ENCODE measurements at places on chromosomes 6 and 20.

DNA sequence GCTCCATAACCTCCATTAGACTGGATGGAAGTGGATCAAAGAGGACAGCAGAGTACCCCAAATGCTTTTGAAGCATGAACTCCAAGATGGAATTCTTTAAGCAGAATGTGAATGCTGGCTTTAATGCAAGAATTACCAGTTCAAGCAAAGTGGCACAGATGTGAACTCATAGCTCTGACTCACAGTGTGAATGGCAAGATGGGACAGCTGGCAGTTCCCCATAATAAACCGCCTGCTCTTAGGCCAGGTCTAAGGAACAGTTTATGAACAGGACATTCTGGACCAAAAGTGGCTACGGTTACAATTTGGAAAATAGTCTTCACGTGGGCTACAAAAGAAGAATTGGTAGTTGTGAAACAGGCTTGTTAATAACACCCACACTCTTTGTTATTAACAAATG, 76.5 kb downstream of the SPTLC3 start:
- DNase-seq = no peak

- no peak for DNase-seq
These were observed 199.9 kb upstream of the PRDM1 start for GRCh38 chr6:105886066-105886813.

GRCh38 chr6:134379599-134379998, 61.7 kb upstream of the SGK1 start:
- DNase-seq = no peak

DNA sequence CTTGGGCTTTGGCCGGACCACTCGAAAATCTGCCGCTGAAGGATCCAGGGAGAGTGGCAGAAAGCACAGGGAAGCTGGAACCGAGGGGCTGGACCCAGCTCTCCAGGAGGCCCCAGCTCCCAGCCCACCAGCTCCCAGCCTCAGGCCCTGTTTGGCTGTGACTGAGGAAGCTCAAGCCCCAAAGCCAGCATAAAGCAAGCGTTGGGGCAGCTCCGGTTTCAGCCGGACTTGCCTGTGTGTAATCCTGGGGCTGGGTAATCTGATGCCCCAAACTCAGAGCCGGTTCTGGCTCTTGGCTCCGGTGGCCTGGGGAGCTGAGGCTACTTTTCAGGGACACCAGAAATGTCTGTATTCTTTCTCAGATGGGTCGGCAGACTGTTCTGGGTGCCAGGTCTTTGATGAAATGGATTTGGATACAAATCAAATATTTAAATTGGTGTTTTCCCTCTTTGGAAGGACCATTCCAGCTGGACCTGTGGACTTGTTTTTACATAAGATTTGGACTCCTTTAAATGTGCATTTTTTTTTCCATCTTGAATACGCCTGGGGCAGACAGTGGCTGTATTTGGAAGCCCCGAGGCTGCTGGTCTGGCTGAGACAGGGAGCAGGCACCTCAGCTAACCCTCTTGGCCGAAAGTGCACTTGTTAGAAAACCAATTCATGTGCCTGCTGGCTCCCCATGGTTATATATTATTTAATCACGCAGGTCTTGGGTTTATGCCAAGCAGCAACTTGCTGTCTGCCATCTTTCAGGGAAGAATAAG, 29.7 kb downstream of the RPP40 start:
- DNase-seq = no peak

- DNase-seq = no peak
These were observed 551.3 kb upstream of the CDH4 start for GRCh38 chr20:60700728-60701127.

Measured in activated CD8-positive, alpha-beta memory T cell treated with anti-CD3 and anti-CD28 coated beads for 1 hour (primary cell).